ENCODE measurements at places on chromosomes 7 and 10.

GRCh38 chr10:122316224-122316884, 45.3 kb downstream of the BTBD16 start:
- no peak for DNase-seq

GRCh38 chr7:140316165-140316661, 82.1 kb downstream of the SLC37A3 start:
- DNase-seq, result no peak

- DNase-seq, result no peak
Measured at GRCh38 chr7:3682028-3682710, 381.1 kb downstream of the SDK1 start.

GRCh38 chr10:18397906-18398305, 253.5 kb downstream of the NSUN6 start:
- DNase-seq, result no peak

- DNase-seq, result no peak
Measured at GRCh38 chr10:44704616-44705015, 206.5 kb upstream of the TMEM72 start.

GRCh38 chr10:126939706-126940105, 34.5 kb downstream of the DOCK1 start:
- DNase-seq, result no peak

DNA sequence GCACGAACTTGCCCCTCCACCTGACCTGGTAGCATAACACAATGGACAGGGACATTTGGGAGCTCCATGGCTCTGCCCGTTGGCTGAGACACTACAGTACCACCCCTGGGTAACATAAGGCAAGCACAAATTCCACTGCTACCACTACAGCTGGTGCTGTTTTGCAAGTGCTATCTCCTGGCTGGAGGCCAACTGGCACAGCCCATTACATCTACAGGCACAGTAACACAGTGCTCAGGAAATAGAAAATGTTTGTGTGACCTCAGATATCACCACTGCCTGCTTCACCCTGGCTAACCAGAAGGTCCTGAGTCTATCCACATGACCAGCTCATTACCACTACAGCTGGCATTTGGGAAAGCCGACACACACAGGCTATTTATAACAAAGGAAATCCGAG, 631.1 kb upstream of the MBL2 start:
- DNase-seq, result no peak

- DNase-seq, result no peak
Measured at GRCh38 chr7:45055016-45055415, 33.8 kb downstream of the NACAD start.

DNA sequence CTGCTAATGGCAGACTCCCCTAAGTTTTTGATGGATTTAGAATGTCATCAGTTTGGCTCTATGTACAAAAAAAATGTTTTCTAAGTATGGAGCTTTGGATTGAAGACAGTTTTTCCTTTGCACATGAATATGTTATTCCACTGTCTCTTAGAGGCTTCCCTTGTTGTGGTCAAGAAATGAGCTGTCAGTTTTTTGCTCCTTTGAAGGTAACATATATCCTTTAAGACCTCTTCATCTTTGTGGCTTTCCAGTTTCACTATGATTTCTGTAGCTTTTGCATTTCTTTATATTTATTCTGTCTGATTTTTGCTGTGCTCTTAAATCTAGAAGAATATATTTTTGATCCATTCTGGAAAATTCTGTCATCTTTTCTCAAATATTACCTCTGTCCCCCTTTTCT, 15.8 kb upstream of the ODAD2 start:
- DNase-seq, result no peak

DNA sequence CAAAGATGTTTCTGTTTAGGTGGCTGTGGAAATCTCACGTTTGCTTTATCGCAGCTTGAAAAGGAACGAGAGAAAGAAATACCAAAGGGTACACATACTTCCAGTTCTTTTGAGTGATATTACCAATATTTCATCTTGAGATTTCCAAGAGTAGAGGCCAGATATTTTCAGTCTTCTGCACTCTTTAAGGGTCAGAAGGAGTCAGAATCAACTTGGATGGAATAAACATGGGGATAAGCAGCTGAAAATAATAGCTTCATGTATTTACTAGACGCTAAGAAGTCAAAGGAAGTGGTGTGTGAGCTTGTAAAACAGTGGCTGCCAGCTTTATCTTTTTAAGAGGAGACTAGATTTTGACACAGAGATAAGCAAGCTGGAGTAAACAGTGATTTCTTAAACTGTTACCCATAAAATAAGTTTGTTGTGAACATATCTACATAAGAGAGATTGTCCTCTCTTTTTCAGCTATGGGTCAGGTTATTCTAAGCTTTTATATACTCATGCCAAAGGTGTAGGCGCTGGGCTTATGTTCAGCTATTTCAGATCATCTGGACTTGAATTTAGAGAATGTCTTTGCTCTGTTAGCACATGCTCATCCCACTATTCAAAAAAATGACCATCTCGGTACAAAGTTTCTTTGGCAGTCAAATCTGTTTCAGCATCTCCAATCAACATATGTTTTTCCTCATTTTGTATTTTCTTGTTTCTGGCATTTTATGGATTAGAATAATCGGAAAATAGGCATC, 170.8 kb upstream of the TCF7L2 start:
- no peak for DNase-seq

GRCh38 chr10:133403784-133404183, 9.8 kb downstream of the MTG1 start:
- no peak for DNase-seq

DNA sequence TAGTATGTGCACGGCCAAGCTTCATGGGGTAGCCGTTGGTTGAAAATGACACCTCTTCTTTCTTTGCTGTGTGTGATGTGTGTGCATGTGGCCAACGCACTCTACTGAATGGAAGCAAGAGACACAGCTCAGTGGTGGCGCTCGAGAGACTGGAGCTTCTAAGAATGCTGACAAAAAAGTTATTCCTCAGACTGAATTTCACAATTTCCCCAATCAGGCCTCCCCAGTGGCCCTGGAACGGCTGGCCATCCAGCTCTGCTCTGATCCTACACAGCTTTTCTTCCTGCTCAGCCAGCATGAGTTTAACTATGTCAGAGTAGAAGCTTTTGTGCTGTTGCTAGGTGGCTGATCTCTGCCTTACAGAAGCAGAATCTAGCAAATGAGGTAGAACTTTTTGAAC, 186.7 kb upstream of the PLXDC2 start:
- DNase-seq, result no peak

GRCh38 chr10:7980196-7980595, 74.3 kb upstream of the GATA3 start:
- no peak for DNase-seq

- DNase-seq, result no peak
Measured at GRCh38 chr7:157553256-157553655, 216.5 kb downstream of the DNAJB6 start.

DNA sequence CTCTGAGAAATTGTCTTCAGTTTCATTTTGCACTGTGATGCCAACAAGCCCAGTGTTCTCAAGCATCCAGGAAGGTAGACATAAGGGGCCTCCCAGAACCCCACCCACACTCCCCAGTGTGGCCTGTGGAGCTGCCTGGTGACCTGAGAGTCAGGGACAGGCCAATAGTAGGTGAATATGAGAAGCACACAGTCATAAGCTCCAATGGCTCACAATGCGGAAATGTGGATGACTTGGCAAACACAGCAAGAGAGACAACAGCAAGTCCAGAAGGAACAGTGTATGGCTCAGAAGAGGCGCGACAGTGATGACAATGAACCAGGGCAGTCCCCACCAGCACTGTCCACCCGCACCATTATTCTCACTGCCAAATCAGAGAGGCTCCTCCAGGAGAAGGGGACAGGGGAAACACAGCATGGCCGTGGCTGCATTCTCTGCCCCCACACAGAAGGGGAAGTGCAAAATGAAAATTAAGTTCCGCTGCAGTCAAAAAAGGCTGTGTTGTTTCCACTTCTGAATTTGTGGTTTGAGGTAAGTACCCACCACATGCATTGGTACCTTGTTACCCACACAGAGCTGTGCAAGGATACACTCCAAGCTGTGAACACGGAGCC, 419.8 kb downstream of the GRID1 start:
- DNase-seq, result no peak

DNA sequence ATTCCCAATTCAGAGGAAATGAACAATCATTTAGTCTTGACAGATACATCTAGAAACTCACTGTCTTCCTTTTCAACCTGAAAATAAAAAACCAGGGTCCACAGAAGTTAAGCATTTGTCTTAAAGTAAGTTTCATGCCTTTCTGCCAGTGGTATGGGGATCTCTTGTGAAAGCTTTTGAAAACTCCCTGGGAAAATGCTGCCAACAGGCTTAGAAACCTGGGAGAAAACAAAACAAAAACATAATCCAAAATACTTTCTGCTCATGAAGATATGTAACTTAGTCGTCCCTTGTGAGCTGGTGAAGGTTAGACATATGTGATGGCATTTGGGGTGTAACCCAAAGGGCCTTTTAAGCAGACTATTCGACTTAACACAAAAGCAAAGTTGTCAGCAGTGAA, 66.4 kb upstream of the ZNF438 start:
- DNase-seq, result no peak
